ENCODE measurements at places on chromosomes 12 and 14.

- no peak for DNase-seq
Observed at GRCh38 chr12:33617218-33617617, 177.6 kb upstream of the SYT10 start.

GRCh38 chr12:64685050-64685449 is 74.2 kb downstream of the GNS start:
- no peak for DNase-seq

DNA sequence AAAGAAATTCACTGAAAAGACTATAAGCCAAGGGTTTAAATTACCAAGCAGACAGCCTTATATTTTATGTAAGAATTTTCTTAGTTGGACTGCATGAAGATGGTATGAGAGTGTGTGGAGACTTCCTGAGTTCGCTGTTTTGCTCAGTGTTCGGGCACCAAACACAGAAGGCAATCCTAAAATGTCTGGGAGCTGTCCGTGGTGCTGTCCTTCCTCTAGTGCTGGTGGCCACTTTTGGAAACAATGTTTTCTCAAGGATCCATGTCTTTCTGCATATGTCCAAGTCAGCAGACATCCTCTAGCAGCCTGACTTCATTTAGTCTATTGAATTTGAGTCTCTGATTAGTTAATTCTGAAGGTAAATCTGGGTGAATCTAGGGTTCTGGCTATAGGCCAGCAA is 135.8 kb downstream of the SLC8A3 start:
- DNase-seq, result no peak

DNA sequence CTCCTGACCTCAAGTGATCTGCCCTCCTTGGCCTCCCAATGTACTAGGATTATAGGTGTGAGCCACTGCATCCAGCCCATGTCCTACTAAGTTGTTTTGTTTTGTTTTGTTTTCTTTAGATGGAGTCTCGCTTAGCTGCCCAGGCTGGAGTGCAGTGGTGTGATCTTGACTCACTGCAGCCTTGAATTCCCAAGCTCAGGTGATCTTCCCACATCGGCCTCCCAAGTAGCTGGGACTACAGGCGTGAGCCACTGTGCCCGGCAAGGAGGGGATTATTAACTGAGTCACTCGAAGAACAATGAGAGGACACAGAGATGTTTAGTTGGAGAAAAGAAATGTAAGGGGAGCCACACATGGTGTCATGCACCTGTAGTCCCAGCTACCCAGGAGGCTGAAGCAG is 18.0 kb upstream of the ERBB3 start:
- no peak for DNase-seq

DNA sequence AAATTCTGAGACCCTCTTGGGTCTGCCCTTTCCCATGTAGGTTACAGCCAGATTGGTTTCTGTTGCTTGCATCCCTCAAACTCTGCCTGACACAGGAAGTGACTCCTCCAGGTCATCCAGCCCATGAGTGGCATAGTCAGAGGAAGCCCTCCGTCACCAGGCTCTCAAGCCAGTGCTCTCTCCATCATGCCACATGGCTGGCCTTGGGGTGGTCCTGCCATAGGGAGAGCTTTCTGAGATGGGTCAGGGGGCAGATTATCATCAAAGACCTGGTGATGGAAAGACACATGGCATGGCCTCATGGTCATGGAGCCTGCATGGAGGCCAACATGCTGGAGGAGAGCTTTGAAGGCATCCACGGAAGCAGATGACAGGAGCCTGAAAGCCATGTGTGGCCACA is 15.4 kb upstream of the CLMN start:
- DNase-seq, result no peak

DNA sequence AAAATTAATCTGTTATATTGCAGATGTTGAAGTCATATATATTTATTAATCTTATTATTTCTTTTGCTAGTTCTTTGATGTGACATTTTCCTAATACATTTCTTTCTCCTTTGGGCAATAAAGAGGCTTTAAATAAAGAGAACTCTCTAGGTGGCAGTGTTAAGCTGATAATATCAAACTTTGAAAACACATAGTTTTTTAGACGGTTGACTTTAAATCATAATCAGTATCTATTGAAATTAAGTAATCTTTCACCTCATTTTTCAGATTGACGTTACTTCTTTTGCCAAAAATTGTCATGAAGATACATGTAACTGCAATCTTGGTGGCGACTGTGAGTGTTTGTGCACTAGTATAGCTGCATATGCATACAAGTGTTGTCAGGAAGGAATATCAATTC is 130.8 kb upstream of the PTPRQ start:
- no peak for DNase-seq

GRCh38 chr12:4440187-4440941 is 5.3 kb downstream of the FGF6 start:
- DNase-seq, result no peak

DNA sequence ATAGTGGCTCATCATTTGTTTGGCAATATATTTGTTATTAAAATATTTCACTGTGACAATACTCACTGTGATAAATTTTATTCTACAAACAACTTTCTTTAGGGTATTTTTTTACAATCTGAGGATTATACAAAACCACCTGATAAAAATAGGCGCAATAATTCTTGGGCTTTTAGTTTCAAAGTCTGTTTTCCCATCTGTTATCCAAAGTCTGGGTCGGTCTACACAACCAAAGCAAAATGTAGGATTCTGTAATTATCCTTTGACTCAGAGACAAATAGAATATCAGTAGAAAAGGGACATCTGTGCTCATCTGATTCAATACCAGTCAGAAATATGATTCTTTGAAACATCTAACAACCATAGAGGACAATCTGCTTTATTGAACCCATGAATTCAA is 271.8 kb upstream of the AMIGO2 start:
- no peak for DNase-seq

DNA sequence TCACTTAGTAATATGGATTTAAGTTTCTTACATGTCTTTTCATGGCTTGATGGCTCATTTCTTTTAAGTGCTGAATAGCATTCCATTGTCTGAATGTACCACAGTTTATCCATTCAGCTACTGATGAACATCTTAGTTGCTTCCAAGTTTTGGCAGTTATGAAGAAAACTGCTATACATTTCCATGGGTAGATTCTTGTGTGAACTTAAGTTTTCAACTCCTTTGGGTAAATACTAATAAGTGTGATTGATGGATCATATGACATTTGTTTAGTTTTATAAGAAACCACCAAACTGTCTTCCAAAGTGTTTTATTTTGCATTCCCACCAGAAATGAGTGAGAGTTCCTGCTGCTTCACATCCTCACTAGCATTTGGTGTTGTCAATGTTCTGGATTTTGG is 119.2 kb downstream of the NAV3 start:
- no peak for DNase-seq
